ENCODE measurements at places on chromosomes 6 and 20. TPM values are rescaled to one million over a fixed set of nuclear protein-coding genes. Genes with fewer than 3 reads are reported as not detected.

GRCh38 chr20:10490706-10491105 is 55.6 kb downstream of the SLX4IP start:
- no peak for ATAC-seq

GRCh38 chr6:4169028-4169789 is 33.8 kb upstream of the ECI2 start:
- no peak for ATAC-seq

DACT2 gene
- total RNA-seq, result 0.78 TPM

ATP6V1G2 gene
- 1.7 TPM for total RNA-seq

AARS2 gene
- total RNA-seq, result 9.4 TPM

Data from gastroesophageal sphincter (tissue), 4 donors.